ENCODE measurements at places on chromosomes 16 and 17. TPM values are rescaled to one million over a fixed set of nuclear protein-coding genes. Genes with fewer than 3 reads are reported as not detected.

CDK3 gene
- total RNA-seq: 2.9 TPM

STAC2 gene
- total RNA-seq: 0.71 TPM

C17orf100 gene
- total RNA-seq: 1.2 TPM

DRC3 gene
- 2.4 TPM for total RNA-seq

MEOX1 gene
- total RNA-seq: 6.7 TPM

CLUH gene
- total RNA-seq: 44.5 TPM

CCL1 gene
- not detected for total RNA-seq

CCDC200 gene
- total RNA-seq: not detected

TP53TG3 gene
- total RNA-seq: not detected

TNFRSF13B gene
- total RNA-seq: not detected

KIF2B gene
- not detected for total RNA-seq

ABCC12 gene
- not detected for total RNA-seq

DNA sequence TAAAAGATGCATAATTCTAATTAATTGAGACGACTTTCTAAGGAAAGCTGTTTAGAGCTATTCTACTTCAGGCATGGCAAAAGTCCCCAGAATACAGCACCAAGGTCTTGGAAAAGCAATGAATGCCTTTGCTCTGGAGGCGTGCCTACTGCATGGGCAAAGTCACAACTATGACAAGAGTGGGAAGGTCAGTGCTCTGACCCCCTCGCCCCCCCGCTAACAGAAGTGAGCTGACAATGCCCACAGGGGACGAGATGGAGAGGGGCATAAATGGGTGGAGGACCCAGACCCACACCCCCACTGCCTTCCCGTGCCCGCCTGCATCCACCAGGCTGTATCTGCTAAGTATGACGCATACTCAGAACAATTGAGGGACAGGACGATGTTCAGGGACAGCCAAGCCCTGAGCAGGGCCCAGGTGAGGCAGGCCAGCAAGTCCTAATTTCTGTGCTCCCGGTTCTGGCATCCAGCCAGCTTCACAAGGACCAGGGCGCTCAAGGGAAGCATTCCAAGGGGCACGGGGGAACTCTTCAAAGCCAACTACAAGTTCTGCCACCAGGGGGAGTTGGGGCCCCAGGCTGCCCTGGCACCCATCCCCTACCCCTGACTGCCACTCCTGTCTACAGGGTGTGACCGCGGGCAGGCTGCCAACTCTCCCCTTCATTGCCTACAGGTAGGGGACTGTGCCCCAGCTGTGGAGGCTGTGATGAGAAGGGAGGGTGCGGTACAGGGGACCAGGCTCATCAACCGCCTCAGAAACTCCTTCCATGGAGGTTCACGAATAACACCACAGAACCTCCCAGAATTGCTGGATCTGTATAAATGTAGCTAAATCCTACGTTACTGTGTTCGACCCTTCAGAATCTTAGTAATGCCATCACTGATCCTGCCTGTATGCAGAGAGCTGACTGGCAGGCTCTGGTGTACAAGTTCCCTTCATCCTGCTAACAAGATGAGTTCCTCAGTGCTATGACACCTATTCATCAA, 20.8 kb downstream of the NPRL3 start:
- no peak for DNase-seq

DNA sequence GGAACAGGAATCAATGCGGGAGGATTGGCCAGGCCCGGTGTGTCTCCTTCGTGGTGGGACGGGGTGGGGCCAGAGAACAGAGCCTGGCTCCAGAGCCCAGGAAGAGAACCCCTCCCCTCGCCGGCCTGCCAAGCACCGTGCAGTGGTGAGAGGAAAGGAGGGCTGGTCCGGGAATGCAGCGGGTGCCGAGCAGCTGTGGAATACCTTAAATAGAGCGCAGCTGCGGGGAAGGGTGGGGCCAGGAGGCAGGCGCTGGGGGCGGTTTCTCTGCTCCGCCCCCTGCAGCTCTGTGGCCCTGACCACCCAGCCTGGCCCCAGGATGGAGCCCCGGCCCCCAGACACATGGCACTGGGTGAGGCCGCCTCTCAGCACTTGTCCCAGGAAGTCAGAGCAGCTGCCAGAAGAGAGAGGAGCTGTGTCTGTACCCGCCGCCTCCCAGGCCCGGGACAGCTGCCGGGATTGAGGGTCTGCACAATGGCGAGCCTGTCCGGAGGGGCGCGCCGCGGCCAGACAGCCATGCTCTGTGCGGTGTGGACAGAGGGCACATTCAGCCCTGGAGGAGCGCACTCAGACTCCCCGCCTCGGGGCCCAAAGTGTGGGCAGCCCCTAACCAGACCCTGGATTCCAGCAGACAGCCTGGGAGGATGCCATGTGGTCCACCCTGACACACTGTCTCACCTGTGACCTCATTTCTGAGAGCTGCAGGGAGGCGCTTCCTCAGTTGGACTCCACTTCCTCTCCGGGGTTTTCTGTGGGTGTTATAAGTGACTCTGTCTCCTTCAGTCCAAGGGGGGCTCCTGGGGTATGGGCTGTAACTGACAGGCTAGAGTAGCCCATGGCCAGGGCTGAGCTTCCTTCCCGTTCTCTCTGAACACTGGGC, 268.8 kb downstream of the SEC14L1 start:
- peak; percentile 85 for DNase-seq

- no peak for DNase-seq
Measured at GRCh38 chr17:16259926-16260325, 42.9 kb downstream of the PIGL start.

GRCh38 chr16:31225193-31225592, 8.3 kb upstream of the PYDC1 start:
- no peak for DNase-seq

- no peak for DNase-seq
Measured at GRCh38 chr17:32503251-32504165, 16.7 kb downstream of the CDK5R1 start.

- peak; percentile 93 for DNase-seq
Measured at GRCh38 chr16:30775392-30776188, 11.4 kb downstream of the ZNF629 start.

DNA sequence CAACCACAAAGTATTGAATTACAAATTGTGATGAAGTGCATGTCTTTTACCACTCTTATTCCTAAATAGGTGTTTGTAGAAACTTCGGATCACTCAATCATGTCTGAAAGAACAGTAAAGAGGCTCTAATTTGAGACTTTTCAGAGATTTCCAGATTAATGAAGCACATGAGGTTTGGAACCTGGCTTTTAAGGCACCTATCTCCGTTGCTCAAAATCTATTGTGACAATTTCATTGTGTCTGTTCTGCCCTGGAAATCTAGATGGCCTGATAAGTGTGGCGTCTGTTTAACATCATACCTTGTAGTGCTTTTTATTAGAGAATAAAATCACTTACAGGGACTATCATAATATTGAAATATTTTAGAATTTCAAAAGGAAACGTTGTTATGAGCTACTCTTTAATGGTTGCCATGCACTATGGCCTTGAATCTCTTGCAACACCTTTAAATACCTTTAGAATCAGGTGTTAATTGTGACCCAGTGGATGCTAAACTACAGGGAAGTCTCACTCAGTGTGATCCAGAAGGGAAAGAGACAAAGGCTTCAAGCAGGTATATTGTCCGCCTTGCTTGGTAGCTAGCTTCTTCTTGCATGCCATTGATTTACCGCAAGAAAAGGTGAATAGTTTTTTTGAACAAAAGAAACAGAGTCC, 210.3 kb downstream of the CNTNAP4 start:
- DNase-seq: no peak

DNA sequence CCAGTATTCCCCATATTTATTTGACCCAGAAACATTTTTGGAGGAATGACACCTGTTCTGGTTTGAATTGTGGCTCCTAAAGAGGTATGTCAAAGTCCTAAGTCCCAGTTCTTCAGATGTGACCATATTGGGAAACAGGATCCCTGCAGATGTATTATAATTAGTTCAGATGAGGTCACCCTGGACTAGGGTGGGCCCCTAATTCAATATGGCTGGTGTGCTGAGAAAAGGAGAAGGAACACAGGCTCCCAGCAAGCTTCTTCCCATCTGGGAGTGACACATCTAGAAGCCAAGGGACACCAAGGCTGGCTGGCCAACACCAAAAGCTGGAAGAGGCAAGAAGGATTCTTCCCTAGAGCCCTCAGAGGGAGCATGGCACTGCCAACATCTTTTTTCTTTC, 3.8 kb upstream of the GCSH start:
- DNase-seq: peak; percentile 11

GRCh38 chr17:4837471-4838308, 4.5 kb downstream of the MINK1 start:
- no peak for DNase-seq

- no peak for DNase-seq
Measured at GRCh38 chr16:9900576-9900975, 281.7 kb downstream of the GRIN2A start.

DNA sequence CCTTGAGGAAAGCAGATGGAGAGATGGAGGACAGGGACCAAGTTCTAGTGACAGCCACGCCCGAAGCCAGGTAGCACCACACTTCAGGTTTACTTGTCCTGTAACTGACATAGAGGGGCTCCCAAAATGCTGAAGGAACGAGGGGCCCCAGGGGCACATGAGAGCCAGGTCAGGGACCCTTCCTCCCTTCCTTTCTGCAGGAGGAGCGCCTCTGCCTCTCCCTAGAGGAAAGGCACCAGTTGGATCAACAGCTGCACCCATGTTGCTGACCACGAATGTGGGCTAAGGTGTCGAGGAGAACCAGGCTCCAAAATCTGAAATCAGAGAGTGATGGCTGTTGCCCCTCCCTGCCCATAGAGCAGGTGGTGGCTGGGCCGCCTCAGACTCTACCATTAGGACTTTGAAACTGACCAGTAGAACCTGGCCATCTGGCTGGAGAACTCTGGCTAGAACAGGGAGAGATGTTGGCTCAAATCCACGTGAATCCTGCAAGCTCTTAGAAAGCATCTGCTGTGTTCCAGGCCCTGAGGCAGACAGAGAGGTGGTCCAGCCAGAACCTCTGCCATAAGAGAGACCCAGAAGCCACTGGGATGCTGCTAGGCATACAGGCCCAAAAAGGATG, 218.8 kb downstream of the KATNIP start:
- DNase-seq: no peak

GRCh38 chr16:67982011-67982696, 1.9 kb upstream of the DPEP3 start:
- DNase-seq: no peak

- peak; percentile 94 for DNase-seq
Measured at GRCh38 chr16:89722392-89723278, 1.3 kb downstream of the ZNF276 start.

DNA sequence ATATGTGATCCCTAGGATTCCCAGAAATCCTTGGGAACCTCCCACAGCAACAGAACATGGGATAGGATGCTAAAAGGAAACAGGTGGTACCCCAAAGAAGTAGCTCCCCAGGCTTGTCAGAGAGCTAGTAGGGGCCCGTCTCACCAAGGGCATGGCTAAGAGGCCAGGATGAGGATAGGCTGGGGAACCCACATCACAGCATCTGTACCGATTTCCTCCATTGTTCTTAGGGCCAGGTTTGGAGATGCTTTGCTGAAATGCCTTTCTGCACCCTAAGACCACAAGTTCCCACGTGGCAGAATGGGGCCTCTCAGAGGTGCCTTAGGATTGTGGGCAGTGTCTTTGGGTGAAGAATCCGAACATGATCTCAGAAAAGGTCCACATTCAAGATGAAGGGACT, 169.5 kb downstream of the HS3ST3B1 start:
- DNase-seq: no peak

GRCh38 chr17:1779571-1780131, 17.8 kb downstream of the SERPINF1 start:
- peak; percentile 95 for DNase-seq

GRCh38 chr17:79046197-79046915, 22.4 kb downstream of the C1QTNF1 start:
- peak; percentile 85 for DNase-seq

- no peak for DNase-seq
Measured at GRCh38 chr16:162271-162991, 3.3 kb upstream of the HBM start.

DNA sequence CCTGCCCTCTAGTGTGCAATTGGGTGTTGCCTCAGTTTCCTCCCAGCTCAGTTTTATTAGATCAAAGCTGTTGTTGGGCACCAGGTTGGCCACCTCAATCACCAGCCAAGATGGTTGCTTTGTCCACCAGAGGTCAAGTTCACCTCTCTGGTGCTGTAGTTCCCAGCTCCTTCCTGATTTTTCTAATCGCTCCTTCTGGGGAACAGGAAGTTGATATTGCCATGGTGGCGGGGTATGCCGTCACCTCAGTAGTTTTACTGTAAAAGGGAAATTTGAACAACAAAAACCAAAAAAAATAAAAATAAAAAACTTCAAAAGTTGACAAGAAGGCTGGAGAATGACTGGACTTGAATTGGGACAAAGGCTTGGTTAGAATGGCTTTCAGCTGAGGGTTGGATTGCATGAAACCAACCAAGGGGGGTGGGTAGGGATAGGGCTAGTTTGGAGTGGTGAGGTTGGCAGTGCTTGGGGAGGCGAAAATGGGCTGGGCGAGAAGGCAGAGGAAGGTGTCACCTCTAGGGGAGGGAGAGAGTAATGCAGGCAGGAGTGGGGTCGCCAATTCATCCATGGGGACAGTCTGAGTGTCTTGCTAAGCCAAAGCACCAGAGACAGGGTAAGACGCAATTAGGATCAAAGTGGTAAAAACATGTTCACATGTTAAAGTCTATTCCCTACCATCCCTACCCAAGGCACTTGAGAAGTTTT, 6.2 kb downstream of the EFNB3 start:
- peak; percentile 22 for DNase-seq

DNA sequence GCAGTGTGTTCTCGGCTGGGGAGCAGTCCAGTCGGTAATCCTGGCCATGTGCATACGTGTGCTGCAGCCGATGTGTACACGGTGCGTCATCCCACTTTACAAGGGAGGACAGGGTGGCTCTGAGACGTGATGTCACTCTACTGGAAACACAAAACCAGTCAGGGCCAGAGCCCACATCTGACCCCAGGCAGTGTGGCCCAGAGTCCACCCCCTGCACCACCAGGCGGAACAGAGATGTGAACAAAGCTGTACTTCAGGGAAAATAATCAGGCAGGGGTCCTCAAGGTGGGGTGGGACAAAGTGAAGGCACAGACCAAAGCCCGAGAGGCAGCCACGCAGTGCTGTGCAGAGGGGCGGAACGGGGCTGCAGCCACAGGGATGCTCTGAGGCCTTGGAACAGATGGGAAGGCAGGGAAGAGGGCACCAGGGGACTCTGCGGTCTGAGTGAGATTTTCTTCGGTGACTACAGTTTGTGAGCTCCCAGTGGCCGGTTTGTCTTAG, 181.5 kb downstream of the ZNF423 start:
- DNase-seq: no peak

GRCh38 chr17:69511250-69511649, 96.8 kb downstream of the MAP2K6 start:
- no peak for DNase-seq

- peak; percentile 96 for DNase-seq
Measured at GRCh38 chr17:80959330-80960036, 32.2 kb upstream of the CHMP6 start.

DNA sequence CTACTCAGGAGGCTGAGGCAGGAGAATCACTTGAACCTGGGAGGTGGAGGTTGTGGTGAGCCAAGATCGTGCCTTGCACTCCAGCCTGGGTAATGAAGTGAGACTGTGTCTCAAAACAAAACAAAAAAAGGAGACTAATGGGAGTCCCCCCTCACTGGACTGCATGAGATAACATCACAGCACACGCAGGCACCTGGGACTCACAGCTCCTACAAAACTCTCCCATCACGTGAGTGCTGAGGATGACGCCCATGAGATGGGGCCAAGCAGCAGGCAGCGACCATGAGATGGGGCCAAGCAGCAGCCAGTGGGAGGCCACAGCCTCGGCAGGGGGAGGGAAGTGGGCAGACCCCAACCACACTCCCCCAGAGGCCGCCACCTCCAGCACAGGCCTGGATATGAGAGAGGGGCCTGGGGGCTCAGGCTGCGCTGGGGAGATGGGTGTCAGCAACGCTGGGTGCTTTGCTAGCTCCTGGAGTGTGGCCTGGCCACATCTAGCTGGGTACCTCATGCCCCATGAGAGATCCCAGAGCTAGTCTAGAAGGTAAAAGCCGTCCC, 15.4 kb downstream of the DNAAF8 start:
- DNase-seq: no peak

All from posterior vena cava (tissue), 2 donors.